SIG-M5 (cell line): ENCODE measurements at places on chromosomes 3 and 15.

DNA sequence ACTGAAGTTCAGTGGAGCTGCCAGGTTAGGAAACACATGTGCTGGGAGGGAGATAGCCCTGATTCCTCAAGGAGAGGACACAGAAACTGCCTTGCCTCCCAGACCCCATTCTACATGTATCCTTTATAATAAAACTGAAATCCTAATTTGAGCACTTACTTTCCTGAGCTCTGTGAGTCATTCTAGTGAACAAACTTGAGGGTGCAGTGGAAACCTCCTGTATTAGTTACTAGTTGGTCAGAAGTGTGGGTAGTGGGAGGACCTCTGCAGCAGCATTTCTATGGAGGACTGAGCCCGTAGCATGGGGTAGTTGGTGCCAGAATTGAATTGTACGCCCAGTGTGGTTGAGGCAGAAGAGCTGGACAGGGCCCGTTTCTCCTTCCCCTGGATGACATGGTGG, 23.9 kb downstream of the ATP1B3 start:
- DNase-seq, result no peak

GRCh38 chr3:194255252-194256039, 95.7 kb downstream of the CPN2 start:
- DNase-seq, result peak; percentile 99

- DNase-seq, result no peak
These were observed 14.5 kb downstream of the IGDCC3 start for GRCh38 chr15:65363306-65363705.

DNA sequence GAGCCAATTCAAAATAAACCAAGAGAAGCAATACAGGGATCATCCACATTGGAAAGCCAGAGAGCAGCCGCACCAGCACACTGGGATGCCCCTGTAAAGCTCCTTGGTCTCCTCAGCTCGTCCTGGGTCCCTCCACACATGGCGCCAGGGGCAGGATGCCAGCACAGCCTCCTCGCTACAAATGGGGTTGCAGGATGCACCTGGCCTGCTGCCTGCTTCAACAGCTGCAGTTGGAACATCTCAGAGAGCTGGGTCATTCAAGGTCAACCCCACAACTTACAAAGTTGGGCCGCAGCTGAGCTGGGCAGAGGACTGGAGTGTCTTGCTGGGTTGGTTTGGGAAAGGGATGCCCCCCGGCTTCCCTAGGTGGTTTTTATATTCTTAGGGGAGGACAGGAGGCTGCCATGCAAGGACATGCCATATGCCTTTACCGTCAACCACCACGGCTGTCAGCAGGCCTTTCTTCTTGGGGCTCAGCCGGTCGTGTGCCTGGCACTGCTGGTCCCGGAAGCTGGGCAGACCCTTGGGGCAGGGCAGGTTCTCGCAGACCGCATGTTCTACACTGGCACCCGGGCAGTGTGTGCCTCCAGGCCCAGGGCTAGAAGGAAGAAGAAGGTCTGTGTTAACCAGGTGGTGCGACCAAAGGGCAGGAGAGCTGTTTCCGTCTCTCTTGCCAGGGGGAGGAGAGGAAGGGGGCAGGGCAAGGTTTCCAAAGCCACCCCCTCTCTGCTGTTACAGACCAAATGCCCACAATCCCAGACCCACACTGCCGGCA, 225.2 kb downstream of the ADAMTS17 start:
- DNase-seq, result no peak

GRCh38 chr3:193168931-193169330, 72.1 kb upstream of the PLAAT1 start:
- no peak for DNase-seq

GRCh38 chr3:139838269-139838957, 96.6 kb upstream of the CLSTN2 start:
- no peak for DNase-seq
